ENCODE measurements at places on chromosomes 3 and 15.

DNA sequence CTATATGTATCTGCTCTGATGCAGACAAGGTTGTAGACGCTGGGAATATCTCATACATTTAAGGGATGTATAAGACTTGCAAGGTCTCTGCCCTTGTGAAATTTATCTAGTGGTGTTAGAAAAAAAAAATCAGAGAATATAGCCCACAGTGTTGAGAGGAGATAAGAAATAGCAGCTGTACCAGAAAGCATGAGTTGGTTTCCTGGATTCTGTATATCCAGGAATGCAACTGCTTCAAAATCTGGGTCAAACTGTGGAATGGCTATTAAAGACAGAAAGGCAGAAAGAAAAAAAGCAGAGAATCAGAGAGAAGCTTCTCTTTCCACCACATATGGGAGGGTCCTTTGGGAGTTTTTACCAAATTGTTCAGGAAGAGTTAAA lies 1.5 kb upstream of the TMEM212 start:
- DNase-seq = no peak

DNA sequence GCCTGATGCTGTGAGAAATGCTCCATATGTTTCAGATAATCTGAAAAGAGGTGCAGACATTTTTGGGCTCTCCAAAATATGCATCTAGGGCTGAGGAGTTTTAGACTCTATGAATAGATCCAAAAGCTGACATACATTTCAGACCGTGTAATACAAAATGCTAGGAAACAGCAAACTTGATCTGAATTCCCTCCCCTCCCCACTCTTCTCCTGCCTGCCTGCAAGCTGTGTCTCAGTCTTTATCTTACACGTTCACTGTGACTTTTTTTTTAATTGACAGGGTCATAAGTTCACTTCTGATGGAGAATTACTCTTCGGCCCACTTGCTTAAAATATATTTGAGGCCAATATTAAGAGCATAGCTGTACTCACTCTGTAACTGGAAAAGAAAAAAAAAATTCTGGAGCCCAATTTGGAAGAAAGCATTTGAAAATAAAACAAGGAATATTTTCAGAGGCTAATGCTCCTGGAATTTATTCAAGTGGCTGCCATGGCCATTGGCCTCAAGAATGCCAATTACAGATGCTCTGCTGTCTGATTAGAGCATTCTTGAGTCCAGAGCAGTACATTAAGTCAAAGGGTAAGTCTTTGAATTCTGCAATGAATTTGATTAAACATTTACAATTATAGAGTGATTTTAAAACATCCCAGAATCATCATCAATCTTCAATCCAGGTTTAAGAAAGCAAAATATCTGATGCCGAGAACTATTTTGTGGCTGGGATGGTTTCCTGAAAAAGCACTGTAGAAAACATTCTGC lies 146.2 kb upstream of the SEMA6D start:
- DNase-seq = no peak

- DNase-seq = no peak
Observed at GRCh38 chr3:39292961-39293360, 13.1 kb upstream of the CX3CR1 start.

DNA sequence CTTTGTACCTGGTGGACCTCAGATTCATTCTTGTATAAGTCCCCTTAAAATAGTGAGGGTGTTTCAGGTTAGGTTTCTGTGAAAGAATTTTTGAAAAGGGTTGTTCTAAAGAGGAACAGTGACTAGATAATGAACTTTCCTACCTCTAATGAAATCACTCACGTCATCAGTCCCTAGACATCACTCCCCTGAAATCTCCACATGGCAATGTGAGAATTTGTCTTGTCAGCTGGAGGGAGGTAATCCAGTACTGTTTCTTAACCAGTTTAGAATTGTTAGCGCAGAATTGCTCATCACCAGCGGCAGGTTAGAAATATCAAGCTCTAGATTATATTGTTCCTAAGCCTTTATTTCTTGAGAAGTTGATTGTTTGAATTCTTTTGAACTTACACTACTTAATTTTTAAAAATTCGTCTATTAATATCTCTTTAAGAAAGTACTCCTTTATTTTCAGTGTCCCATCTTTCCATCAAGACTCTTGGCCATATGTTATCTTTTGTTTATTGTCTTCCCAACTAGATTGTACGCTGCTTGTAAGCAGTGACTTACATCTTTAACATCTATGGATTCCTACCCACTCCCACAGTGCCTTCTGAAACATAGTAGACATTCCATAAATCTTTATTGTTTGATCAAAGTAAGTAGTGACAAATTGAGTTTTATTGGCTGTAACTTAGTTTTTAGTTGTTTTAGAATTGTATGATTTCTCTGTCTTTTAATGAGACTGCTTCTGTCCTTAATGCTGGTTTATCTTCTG lies 52.8 kb downstream of the RASA2 start:
- DNase-seq = no peak

GRCh38 chr15:99605490-99605931 lies 39.7 kb downstream of the MEF2A start:
- DNase-seq = no peak

GRCh38 chr3:55160241-55160983 lies 232.6 kb upstream of the LRTM1 start:
- DNase-seq = no peak

GRCh38 chr3:87199628-87200027 lies 27.5 kb upstream of the CHMP2B start:
- DNase-seq = no peak

DNA sequence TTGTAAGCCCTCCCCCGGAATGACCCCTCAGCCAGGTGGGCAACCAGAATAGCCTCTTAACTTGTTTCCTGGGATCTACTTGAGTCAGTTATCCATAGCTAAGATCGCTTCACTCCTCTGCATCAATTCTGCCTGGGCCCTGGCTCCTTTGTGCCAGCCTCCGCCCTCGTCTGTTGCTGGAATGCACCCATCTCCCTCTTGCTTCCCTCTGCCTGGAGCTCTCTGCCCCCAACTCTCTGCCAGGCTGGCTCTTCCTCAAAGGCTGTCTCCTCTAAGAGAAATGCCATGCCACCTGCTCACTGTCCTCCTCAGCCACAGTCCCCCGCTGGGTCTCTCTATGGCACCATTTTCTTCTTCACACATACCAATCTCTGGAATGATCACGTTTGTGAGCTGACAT lies 240.8 kb downstream of the ADAMTS17 start:
- no peak for DNase-seq

GRCh38 chr3:101117980-101118379 lies 124.8 kb upstream of the ABI3BP start:
- no peak for DNase-seq

GRCh38 chr3:111577798-111578685 lies 17.1 kb downstream of the ZBED2 start:
- no peak for DNase-seq

GRCh38 chr3:10312861-10313260 lies 8.1 kb downstream of the SEC13 start:
- no peak for DNase-seq

GRCh38 chr3:136311968-136312367 lies 61.8 kb downstream of the PCCB start:
- no peak for DNase-seq

- no peak for DNase-seq
Observed at GRCh38 chr3:29420106-29420505, 139.2 kb downstream of the RBMS3 start.

DNA sequence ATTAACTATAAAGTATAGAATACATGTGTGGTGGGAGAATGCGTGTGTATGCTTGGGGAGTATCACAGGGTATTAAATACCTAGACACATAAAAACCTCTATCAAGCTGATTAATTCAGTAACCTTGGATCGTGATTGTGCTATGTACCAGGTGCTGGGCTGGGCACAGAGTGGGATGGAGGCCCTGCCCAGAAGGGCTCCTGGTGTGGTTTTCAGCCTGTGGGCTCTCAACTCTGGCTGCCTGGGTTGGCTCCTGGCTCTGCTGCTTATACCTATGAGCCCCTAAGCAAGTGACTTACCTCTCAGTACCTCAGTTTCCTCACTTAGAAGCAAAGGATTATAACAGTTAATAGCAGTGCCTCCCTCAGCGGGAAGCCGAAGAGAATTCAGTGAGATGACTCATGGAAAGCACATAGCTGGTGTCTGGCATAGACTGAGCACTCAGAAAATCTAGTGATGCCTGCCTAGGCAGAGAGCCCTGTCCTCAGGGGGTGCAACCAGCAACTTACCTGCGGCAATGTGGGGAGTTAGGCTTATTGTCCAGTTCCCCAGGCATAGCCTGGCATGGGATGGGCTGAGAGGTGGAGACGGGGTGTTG lies 90.6 kb upstream of the MYZAP start:
- DNase-seq = no peak

GRCh38 chr3:11248596-11248995 lies 23.6 kb upstream of the ATG7 start:
- no peak for DNase-seq

DNA sequence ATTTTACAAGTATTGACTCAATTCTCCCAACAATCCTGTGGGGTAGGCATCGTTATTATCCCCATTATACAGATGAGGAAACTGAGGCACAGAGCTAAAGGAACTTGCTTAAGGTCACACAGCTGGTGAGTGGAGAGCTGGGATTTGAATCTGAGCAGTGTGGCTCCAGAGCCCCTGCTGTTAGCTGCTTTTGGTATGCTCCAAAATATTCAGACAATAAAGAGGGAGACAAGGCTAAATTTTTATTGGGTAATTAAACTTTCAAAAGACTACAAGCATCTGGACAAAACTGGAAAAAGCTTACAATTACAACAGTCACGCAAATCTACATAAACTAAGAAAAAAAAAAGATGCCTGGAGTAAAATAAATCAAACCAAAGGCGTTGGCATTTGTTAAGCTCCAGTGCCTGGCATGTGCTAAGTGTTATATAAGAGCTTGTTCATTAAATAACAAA lies 27.7 kb downstream of the CCDC13 start:
- peak; percentile 40 for DNase-seq

- no peak for DNase-seq
Observed at GRCh38 chr3:166752214-166752613, 627.9 kb downstream of the ZBBX start.

GRCh38 chr3:124363476-124363875 lies 366.8 kb upstream of the UMPS start:
- no peak for DNase-seq

DNA sequence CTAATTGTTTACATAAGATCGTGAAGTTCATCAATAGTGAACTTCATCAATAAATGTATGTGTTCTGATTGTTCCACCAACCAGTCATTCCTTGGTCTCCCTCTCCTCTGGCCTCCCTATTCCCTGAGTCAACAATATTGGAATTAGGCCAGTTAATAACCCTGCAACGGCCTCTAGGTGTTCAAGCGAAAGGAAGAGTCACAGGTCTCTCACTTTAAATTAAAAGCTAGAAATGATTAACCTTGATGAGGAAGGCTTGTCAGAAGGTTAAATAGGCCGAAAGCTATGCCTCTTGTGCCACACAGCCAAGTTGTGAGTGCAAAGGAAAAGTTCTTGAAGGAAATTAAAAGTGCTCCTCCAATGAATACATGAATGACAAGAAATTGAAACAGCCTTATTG lies 89.4 kb upstream of the ACKR4 start:
- no peak for DNase-seq

DNA sequence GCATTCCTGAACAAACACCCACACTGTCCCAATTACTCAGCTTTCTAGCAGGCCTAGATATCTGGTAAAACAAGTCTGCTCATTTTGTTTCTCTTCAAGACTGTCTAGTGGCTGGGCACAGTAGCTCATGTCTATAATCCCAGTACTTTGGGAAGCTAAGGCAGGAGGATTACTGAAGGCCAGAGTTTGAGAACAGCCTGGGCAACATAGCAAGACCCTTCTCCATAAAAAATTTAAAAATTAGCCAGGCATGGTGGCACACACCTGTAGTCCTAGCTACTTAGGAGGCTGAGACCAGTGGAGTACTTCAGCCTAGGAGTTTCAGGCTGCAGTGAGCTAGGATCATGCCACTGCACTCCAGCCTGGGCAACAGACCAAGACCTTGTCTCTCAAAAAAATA lies 6.2 kb upstream of the PTPN23 start:
- no peak for DNase-seq

DNA sequence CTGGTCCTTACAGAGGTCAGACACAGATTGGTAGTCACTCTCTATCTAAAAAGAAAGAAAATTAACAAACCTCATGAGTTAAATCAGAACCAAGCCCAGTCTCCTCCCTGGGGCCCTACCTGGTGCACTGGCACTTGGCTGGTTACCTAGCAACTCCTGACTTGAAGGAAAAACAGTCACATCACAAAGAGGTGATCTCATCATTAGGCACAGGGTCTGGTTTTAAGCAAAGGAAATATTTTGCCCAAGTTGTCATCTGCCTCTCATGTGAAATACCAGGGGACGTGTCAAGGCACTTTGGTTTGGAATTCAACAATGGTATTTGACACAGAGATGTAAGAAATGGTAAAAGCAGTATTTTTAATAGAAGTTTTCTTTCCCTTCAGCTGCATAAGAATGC lies 47.7 kb upstream of the FMN1 start:
- DNase-seq = no peak

- DNase-seq = no peak
Observed at GRCh38 chr3:104520228-104520655, 846.5 kb upstream of the ALCAM start.

GRCh38 chr3:128969993-128970739 lies 23.7 kb downstream of the CFAP92 start:
- DNase-seq = peak; percentile 38

GRCh38 chr3:178084938-178085816 lies 451.1 kb upstream of the KCNMB2 start:
- DNase-seq = no peak

GRCh38 chr15:57149196-57149595 lies 227.1 kb upstream of the CGNL1 start:
- no peak for DNase-seq

GRCh38 chr3:113894927-113895326 lies 52.9 kb upstream of the ZDHHC23 start:
- DNase-seq = no peak

- DNase-seq = no peak
Observed at GRCh38 chr3:48410205-48411040, 19.5 kb downstream of the PLXNB1 start.

- DNase-seq = no peak
Observed at GRCh38 chr3:124459678-124460077, 270.6 kb upstream of the UMPS start.

GRCh38 chr3:184050217-184050847 lies 2.5 kb upstream of the HTR3C start:
- DNase-seq = no peak

GRCh38 chr15:57472861-57473260 lies 96.6 kb downstream of the CGNL1 start:
- no peak for DNase-seq

- DNase-seq = no peak
Observed at GRCh38 chr3:14007006-14007405, 117.7 kb downstream of the CHCHD4 start.

DNA sequence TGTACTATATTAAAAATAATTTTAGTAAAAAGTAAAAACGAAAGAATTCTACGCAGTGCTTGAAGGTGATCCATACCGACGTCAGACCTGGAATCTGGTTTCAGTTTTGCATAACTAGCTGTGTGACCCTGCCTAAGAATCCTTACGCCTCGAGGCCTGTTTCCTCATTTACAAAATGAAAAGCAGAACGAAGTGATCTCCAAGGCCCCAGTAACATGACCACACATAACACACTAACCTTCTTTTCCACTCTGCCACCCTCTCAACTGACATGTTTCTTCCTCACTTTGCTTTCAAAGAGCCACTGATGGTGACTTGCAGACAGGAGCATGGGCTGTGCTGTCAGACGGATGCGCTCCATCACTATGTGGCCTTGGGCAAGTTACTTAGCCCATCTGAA lies 4.8 kb downstream of the MESD start:
- no peak for DNase-seq

- DNase-seq = no peak
Observed at GRCh38 chr3:168073842-168074605, 21.7 kb downstream of the GOLIM4 start.

All from stimulated activated effector memory CD8-positive, alpha-beta T cell treated with anti-CD3 and anti-CD28 coated beads, Interleukin-12 subunit alpha, Interleukin-12 subunit beta, amount 100 ng/mL, for 72 hours (primary cell).